ENCODE measurements at places on chromosomes 7 and 10. TPM values are rescaled to one million over a fixed set of nuclear protein-coding genes. Genes with fewer than 3 reads are reported as not detected.

DNA sequence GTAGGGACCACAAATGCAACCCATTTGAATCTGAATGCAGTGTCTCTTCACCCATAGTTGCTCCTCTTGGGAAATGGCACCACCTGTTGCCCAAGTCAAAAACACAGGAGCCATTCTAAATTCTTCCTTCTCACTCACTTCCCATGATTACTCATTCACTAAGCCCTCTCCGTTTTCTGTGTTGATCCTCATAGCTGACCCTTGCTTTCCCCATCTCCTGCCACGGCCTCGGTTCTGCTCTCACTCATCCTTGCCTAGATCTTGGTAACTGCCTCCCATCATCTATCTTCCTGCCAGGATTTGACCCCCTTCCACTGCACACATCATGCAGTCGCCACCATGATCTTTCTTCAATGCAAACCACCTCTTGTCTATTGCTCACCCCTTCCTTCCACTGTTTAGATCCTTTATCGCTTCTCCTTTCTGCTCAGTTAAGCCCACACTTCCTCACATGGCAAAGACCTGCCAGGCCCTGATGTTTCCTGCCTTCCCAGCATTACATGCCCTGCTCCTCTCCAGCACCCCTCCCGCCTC lies 19.0 kb upstream of the CPN1 start:
- H3K4me3 ChIP-seq, result no peak overlapping the region
- H3K4me1 ChIP-seq, result peaks cover 3% of the 10 kb centered on the region
- H3K27me3 ChIP-seq, result no peaks in the 10 kb centered on the region
- no peak overlapping the region for H3K27ac ChIP-seq

GRCh38 chr7:159000859-159001435 lies 143.7 kb downstream of the VIPR2 start:
- no peaks in the 10 kb centered on the region for H3K4me1 ChIP-seq
- no peak overlapping the region for H3K4me3 ChIP-seq
- H3K36me3 ChIP-seq, result no peaks in the 10 kb centered on the region
- DNase-seq, result no peak
- H3K27ac ChIP-seq, result no peak overlapping the region

- peaks cover 26% of the 10 kb centered on the region for H3K36me3 ChIP-seq
- H3K4me3 ChIP-seq, result no peak overlapping the region
Observed at GRCh38 chr10:131943021-131943814, 38.5 kb downstream of the BNIP3 start.

- DNase-seq, result no peak
- H3K4me3 ChIP-seq, result no peak overlapping the region
- H3K36me3 ChIP-seq, result no peaks in the 10 kb centered on the region
- no peaks in the 10 kb centered on the region for H3K27me3 ChIP-seq
- no peak overlapping the region for H3K27ac ChIP-seq
- no peaks in the 10 kb centered on the region for H3K4me1 ChIP-seq
Observed at GRCh38 chr7:103636153-103636552, 190.1 kb upstream of the SLC26A5 start.

DNA sequence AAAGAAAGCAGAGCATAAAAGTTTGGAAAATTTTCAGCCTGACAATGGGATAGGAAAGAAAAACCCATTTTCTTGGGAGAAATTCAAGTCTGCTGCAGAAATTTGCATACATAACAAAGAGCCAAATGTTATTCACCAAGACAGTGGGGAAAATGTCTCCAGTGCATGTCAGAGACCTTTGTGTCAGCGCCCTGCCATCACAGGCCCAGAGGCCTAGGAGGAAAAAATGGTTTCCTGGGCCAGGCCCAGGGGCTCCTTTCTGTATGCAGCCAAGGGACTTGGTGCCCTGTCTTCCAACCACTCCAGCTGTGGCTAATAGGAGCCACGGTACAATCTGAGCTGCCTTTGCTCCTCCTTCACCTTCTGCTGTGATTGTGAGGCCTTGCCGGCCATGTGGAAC lies 189.1 kb upstream of the PITRM1 start:
- no peak overlapping the region for H3K27ac ChIP-seq
- no peaks in the 10 kb centered on the region for H3K27me3 ChIP-seq
- no peaks in the 10 kb centered on the region for H3K36me3 ChIP-seq
- no peak for DNase-seq
- H3K4me1 ChIP-seq, result no peaks in the 10 kb centered on the region

- H3K36me3 ChIP-seq, result peaks cover 2% of the 10 kb centered on the region
- H3K27me3 ChIP-seq, result no peaks in the 10 kb centered on the region
- peaks cover 33% of the 10 kb centered on the region for H3K4me1 ChIP-seq
- H3K4me3 ChIP-seq, result no peak overlapping the region
- no peak for DNase-seq
- H3K27ac ChIP-seq, result no peak overlapping the region
Observed at GRCh38 chr10:125820701-125821100, 2.4 kb downstream of the UROS start.

DNA sequence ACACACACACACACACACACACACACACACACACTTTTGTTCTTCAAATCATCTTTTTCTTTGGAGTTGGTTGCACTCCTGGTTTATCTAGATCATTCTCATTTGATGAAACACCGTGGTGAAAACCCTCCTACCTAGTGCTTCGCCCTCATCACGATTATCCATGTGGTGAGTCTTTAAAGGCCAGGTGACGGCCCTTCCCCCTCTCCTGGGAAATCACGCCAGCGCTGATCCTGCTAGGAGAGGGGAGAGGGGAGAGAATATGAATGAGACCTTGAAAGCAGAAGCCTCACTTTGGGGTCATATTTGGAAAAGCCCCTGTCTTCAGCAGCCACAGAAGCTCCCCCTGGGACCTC lies 103.9 kb upstream of the LRRC4 start:
- DNase-seq, result no peak
- H3K4me1 ChIP-seq, result peaks cover 9% of the 10 kb centered on the region
- H3K27ac ChIP-seq, result no peak overlapping the region
- H3K4me3 ChIP-seq, result peak overlapping the region; percentile 72
- H3K36me3 ChIP-seq, result no peaks in the 10 kb centered on the region

DNA sequence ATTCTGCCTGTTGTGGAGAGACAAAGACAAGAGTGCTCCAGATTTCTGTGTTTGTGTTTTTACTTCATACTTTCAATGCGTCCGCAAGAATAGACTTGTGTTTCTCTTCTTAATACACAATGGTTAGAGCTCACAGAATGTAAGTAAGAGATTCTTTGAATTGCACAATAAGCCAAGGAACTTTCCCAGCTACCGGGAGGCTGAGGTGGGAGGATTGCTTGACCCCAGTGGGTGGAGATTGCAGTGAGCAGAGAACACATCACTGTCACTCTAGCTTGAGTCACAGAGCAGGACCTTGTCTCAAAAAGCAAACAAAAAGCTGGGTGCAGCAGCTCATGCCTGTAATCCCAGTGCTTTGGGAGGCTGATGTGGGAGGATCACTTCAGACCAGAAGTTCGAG lies 250.7 kb upstream of the MYO3A start:
- no peaks in the 10 kb centered on the region for H3K36me3 ChIP-seq
- peaks cover 5% of the 10 kb centered on the region for H3K4me1 ChIP-seq
- no peak for DNase-seq
- H3K4me3 ChIP-seq, result no peak overlapping the region
- no peaks in the 10 kb centered on the region for H3K27me3 ChIP-seq
- H3K27ac ChIP-seq, result no peak overlapping the region

Gene SAMD9
- 10.2 TPM for total RNA-seq

DNA sequence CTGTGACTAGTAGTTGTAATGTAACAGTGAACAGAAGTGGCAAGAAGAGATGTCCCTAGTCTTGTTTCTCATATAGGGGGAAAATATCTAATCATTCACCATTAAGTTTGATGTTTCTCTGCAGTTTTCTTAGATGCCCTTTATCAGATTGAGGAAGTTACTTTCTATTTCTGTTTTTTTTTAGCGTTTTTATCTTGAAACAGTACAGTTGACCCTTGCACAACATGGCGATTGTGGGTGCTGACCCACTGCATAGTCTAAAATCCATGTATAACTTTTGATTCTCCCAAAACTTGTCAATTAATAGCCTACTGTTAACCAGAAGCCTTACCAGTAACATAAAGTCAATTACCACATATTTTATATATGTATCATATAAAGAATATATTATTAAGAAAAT lies 192.0 kb downstream of the ADK start:
- H3K4me1 ChIP-seq, result no peaks in the 10 kb centered on the region
- H3K27ac ChIP-seq, result no peak overlapping the region
- H3K4me3 ChIP-seq, result no peak overlapping the region
- no peak for DNase-seq

- peaks cover 48% of the 10 kb centered on the region for H3K36me3 ChIP-seq
- no peak overlapping the region for H3K4me3 ChIP-seq
- no peaks in the 10 kb centered on the region for H3K27me3 ChIP-seq
- peaks cover 16% of the 10 kb centered on the region for H3K4me1 ChIP-seq
- no peak for DNase-seq
Observed at GRCh38 chr7:75565132-75565837, 73.2 kb downstream of the SPDYE5 start.

- H3K4me3 ChIP-seq, result no peak overlapping the region
- H3K4me1 ChIP-seq, result no peaks in the 10 kb centered on the region
- DNase-seq, result no peak
- no peaks in the 10 kb centered on the region for H3K27me3 ChIP-seq
- H3K27ac ChIP-seq, result no peak overlapping the region
Observed at GRCh38 chr7:78129865-78130264, 331.3 kb downstream of the PHTF2 start.

DNA sequence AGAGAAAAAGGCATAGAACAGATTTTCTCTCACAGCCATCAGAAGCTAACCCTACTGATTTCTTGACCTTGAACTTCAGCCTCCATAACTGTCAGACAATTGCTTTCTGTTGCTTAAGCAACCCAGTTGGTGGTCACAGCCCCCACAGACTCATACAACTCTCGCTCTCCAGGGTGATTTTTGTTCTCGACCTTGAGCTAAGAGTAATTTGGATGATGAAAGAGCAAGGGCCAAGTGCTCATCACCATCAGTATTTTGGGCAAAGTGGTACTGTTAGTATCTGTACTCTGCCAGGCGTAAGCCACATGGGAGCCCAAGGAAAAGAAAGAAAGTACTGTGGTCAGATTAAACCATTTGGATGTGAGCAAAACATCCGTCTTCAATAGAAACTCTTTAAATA lies 81.9 kb downstream of the AOAH start:
- H3K36me3 ChIP-seq, result no peaks in the 10 kb centered on the region
- no peak overlapping the region for H3K27ac ChIP-seq
- no peaks in the 10 kb centered on the region for H3K27me3 ChIP-seq
- H3K4me3 ChIP-seq, result no peak overlapping the region
- H3K4me1 ChIP-seq, result no peaks in the 10 kb centered on the region

DNA sequence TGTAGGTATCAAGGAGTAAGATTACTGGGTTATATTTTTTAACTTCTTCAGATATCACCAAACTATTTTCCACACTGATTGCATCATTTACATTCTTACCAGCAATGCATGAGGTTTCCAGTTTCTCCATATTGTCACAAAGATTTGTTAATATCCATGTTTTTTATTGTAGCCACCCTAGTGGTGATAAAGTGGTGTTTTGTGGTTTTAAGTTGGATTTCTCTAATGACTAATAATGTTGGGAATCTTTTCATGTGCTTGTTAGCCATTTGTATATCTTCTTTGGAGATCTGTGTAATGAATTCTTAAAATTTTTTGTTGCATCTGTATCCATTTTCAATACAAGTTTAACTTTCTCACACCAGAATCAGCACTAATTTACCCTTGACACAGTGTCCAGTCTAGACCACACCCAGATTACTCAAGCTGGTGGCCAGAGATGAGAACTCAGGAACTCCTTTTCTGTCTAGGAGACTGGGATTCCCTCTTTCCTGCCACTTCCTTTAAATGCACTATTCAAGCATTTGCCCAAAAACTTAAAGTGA lies 67.0 kb upstream of the PLXDC2 start:
- H3K27ac ChIP-seq, result no peak overlapping the region
- no peaks in the 10 kb centered on the region for H3K4me1 ChIP-seq
- no peaks in the 10 kb centered on the region for H3K36me3 ChIP-seq

DNA sequence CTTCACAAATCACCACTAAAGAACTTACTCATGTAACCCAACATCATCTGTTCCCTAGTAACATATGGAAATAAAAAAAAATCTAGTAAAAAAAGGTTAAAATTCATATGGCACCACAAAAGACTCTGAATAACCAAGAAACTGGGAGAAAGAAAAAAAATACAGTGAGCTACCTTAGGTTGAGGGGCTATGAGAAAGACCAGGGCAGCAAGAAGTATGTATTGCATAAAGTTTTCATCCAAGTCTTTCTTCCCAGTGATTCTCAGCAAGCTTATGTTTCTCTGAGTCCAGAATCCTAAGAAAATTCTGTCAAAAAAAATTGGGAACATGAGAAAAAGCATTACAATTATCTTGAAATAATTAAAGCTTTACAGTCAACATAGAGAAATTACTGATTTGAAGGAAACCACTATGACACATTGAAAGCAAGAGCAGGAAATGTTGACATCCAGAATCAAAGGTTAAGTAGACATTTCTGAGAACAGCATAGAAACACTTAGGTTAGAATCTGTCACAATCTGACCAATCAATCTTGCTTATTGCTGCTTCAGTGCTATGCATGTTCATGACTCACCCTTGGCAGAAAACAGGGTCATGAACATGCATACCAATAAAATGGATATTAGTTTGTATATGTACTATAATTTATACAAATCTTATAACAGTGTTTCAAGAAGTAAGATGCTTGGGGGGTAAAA lies 494.0 kb upstream of the POT1 start:
- H3K27ac ChIP-seq, result no peak overlapping the region
- H3K4me3 ChIP-seq, result no peak overlapping the region
- H3K4me1 ChIP-seq, result no peaks in the 10 kb centered on the region
- no peak for DNase-seq
- H3K36me3 ChIP-seq, result no peaks in the 10 kb centered on the region
- H3K27me3 ChIP-seq, result no peaks in the 10 kb centered on the region

DNA sequence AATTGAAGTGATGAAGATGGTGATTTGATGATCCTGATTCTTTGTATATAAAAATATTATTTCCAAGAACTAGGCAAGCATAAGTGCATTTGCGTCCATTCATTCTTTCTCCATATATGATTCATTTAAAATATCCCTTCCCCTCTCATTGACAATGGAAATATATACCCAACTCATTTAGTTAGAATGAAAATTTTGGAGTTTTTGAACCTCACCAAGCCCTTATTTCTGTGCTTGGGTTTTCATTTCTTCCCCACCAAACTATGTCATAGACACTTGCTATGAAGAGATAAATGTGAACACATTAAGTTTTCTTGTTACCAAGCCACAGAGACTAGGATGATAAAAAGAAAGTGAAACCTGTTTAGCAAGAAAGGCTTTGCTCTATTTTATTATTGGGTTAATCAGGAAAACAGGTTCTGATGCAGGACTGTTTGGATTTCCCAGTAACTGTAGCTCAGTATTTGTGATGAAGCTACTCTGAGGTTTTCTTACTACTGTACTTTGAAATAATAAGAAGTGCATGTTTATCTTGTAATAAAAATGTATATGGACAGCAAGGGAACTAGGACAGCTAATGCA lies 68.3 kb downstream of the ITGB1 start:
- H3K27me3 ChIP-seq, result no peaks in the 10 kb centered on the region
- no peak overlapping the region for H3K27ac ChIP-seq
- no peak for DNase-seq
- H3K4me3 ChIP-seq, result no peak overlapping the region
- H3K4me1 ChIP-seq, result no peaks in the 10 kb centered on the region

GRCh38 chr7:135879233-135879632 lies 97.9 kb downstream of the MTPN start:
- no peaks in the 10 kb centered on the region for H3K4me1 ChIP-seq
- no peaks in the 10 kb centered on the region for H3K36me3 ChIP-seq
- DNase-seq, result no peak
- no peak overlapping the region for H3K4me3 ChIP-seq
- H3K27me3 ChIP-seq, result no peaks in the 10 kb centered on the region

Data from thoracic aorta (tissue), 2 donors.